SK-N-SH (cell line): ENCODE measurements at places on chromosomes 12 and 14. TPM values are rescaled to one million over a fixed set of nuclear protein-coding genes. Genes with fewer than 3 reads are reported as not detected.

Gene UBE3B
- 28.6 and 31.9 TPM in 2 replicates for polyA plus RNA-seq

Gene B4GALNT1
- polyA plus RNA-seq: 5.2 and 5.3 TPM in 2 replicates

Gene CARMIL3
- 0.32 and 0.43 TPM in 2 replicates for polyA plus RNA-seq

Gene RNASE13
- 0.10 TPM in 1 of 2 replicates, not detected in the other for polyA plus RNA-seq

Gene CLEC14A
- 0.02 TPM in 1 of 2 replicates, not detected in the other for polyA plus RNA-seq

Gene SLC4A8
- polyA plus RNA-seq: 3.6 and 5.2 TPM in 2 replicates

Gene TAS2R46
- 0.07 TPM in 1 of 2 replicates, not detected in the other for polyA plus RNA-seq

Gene CINP
- 50.4 and 59.3 TPM in 2 replicates for polyA plus RNA-seq

Gene SOS2
- polyA plus RNA-seq: 6.2 and 8.2 TPM in 2 replicates

Gene ADAMTS20
- not detected in 2 replicates for polyA plus RNA-seq

Gene MSRB3
- polyA plus RNA-seq: 24.3 and 32.1 TPM in 2 replicates

DNA sequence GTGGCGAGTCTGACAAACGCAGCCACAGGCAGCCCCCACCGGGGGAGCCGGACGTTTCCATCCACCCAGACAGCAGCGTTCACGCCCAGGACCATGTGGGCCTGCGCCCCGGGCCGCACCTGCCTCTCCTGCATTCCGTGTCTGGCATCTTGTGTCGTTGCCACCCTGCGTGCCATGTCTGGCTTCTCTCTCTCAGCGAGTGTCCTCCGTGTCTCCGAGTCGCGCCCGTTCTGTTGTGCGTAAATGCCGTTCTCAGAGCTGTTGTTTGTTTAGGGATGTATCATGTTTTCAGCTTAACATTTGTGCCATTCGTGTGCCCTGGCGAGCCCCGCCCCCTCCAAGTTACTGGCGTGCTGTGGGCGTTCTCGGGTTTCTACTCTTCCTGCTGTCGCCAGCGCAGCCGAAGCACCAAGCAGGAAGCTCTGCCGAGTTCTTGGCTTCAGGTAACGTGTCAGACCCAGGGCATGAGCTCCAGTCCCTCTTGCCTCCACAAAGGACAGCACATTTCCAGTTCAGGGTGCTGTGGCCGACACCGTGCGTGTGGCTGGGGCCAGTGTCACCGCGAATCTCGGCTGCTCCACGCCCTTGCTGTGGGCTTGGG lies 34.6 kb downstream of the NOC4L start:
- no peak for DNase-seq

- DNase-seq: peak; percentile 15
Measured at GRCh38 chr12:57090924-57091637, 2.2 kb downstream of the NAB2 start.

- DNase-seq: no peak
Measured at GRCh38 chr12:90245391-90245790, 536.8 kb upstream of the ATP2B1 start.

- no peak for DNase-seq
Measured at GRCh38 chr14:31745741-31746140, 184.5 kb downstream of the NUBPL start.

- no peak for DNase-seq
Measured at GRCh38 chr14:76376409-76376877, 506 bp downstream of the ESRRB start.

- DNase-seq: no peak
Measured at GRCh38 chr14:56027421-56027820, 90.8 kb upstream of the PELI2 start.

GRCh38 chr12:94458877-94459727 lies 565 bp downstream of the CEP83 start:
- peak; percentile 25 for DNase-seq

GRCh38 chr12:114414031-114414865 lies 8.3 kb upstream of the TBX5 start:
- no peak for DNase-seq

- DNase-seq: no peak
Measured at GRCh38 chr14:53808042-53808441, 148.6 kb downstream of the BMP4 start.

GRCh38 chr12:16350682-16351081 lies 3.2 kb downstream of the MGST1 start:
- DNase-seq: no peak

- DNase-seq: no peak
Measured at GRCh38 chr12:118625050-118625675, 248.8 kb downstream of the SUDS3 start.

DNA sequence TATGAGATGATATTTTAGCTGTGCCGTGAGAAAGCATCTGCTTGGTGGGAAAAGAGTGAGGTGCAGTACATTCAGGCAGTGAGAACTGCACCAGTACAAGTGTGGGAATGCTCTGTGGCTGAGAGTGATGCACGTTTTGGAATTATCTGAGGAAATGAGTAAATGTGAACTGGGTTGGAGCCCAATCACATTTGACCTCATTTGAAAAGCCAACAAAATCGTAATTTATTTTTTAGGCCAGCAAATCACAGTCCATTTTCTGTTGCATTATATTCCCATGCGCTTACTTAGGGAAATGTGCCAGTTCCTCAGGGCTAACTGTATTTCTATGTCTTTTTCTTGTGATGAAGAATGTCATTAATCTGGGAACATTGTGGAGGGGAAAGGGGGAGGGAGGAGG lies 77.3 kb downstream of the SNAPC1 start:
- no peak for DNase-seq

- no peak for DNase-seq
Measured at GRCh38 chr14:90799420-90799819, 16.8 kb downstream of the TTC7B start.

- DNase-seq: peak; percentile 67
Measured at GRCh38 chr14:33954016-33954598, 3.2 kb upstream of the EGLN3 start.

- no peak for DNase-seq
Measured at GRCh38 chr14:74936151-74936550, 13.1 kb upstream of the RPS6KL1 start.

DNA sequence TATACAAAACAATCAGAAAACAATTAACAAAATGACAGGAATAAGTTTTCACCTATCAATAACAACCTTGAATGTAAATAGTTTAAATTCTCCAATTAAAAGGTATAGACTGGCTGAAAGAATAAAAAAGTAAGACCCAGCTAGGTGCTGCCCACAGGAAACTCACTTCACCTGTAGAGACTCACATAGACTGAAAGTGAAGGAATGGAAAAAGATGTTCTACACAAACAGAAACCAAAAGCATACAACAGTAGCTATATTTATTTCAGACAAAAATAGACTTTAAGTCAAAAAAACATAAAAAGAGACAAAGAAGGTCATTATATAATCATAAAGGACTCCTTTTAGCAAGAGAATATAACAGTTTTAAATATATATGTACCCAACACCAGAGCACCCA lies 152.4 kb upstream of the PWP1 start:
- no peak for DNase-seq
